ENCODE measurements at places on chromosomes 12 and 14.

GRCh38 chr12:30138483-30138882 is 354.7 kb upstream of the TMTC1 start:
- no peak for DNase-seq

GRCh38 chr14:99562856-99563748 is 40.9 kb downstream of the CCDC85C start:
- peak; percentile 86 for DNase-seq

GRCh38 chr12:65511134-65511834 is 232.8 kb downstream of the MSRB3 start:
- peak; percentile 69 for DNase-seq

DNA sequence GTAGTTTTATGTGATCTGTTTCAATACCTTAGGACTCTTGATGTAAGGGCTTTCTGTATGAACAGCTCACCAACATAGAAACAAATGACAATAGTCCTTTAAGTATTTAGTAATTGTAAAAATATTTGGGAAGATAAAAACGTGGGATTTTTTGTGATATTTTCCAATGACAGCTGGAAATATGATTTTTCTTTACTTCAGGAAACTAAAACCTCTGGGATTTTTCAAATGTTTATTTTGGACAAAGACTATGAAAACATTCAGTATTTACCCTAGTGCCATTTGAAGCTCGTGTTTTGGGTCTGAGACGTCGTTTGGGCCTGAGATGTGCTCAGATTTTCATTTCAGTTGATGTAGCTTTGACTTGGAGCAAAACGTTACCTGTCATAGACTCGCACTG is 240.0 kb downstream of the BMP4 start:
- no peak for DNase-seq

GRCh38 chr12:97638739-97639138 is 176.1 kb downstream of the RMST start:
- no peak for DNase-seq

- DNase-seq: no peak
Observed at GRCh38 chr14:93544212-93544611, 113.5 kb downstream of the UNC79 start.

DNA sequence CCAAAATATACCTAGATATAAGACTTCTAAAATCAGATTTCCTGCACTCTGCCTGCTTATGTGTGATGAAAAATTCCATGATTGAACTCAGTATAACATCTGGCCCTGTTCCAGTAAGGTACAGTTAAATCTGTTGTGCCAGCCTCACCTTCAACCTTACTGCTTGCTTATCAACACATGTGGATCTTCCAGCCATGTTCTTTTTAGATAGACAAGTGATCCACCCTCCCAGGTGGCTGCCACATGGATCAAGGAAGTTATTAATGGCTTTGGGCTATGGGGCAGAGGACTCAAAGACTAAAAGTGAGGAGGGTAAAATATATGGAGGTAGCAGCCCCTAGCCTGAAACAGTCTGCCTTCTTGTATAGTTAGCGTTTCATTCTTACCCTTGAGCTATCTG is 25.3 kb upstream of the MAGOHB start:
- no peak for DNase-seq

DNA sequence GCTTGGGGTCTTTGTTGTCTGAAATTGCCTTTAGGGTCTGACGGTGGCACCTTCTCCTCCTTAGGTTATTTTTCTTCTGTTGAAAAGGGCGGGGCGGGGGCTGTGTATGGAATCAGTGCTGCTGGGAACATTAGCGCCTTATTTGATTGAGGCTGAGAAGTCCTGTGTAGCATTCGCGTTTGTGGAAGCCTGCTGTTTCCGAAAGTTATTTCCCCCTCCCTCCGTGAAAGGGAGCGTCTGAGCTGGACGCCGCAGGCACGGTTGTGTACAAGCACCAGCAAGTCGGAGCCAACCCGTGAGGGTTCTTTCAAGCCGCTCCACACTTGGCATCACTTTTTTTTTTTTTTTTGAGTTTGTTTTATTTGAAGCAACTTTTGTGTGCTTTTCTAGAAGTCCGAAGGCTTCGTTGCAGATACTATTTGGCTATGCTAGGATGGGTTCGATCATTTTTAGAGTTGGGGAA is 1.1 kb downstream of the SYNE2 start:
- peak; percentile 21 for DNase-seq

- DNase-seq: no peak
Observed at GRCh38 chr14:72990171-72990570, 36.7 kb downstream of the ZFYVE1 start.

- DNase-seq: peak; percentile 2
Observed at GRCh38 chr12:7512553-7512952, 9.0 kb upstream of the CD163 start.

DNA sequence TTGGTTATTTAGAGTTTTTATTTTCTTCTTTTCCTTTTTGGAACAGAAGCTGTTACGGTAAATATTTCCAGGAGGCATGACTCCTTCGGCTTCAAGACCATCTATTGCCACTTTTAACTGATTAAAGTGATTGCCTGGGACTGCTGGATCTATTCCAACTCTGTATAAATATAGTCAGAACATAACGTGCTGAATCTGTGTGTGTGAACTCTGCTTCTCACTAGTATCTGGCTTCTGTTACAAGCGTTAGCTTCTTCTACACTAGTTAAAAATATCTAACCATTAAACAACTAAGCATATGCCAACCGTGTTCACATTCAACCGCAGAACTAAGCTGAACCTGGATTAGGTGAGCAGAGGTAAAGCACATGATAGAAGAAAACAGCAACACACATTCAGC is 49.0 kb downstream of the TMTC1 start:
- no peak for DNase-seq

DNA sequence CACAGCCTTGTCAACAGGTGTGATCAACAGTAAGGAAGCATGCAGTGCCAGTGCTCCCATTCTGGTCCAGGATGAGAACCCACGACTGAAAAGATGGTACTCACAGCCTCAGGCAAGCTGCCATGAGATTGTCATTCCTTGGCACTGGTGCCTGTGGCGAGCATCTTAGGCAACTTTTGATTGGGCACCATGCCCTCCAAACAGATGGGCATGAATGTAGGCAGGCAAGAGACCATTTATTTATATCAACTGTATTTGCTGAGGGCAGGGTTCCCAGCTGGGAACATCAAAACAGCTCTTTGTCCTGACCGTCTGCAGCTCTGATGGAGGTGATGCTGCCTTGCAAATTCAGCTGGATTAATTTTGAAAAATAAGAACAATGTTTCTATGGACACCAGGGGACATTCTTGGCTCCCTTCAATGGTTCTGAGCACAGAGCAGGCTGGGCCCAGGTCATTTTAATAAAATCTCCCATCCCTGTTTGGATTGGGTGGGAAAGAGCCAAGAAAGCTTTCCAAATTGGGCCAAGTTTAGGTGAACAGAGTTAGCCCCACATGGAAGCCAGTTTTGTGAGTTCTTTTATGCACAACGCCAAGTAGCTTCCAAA is 522.5 kb downstream of the RMST start:
- peak; percentile 13 for DNase-seq

GRCh38 chr12:90978117-90978770 is 23.3 kb upstream of the CCER1 start:
- DNase-seq: peak; percentile 54

DNA sequence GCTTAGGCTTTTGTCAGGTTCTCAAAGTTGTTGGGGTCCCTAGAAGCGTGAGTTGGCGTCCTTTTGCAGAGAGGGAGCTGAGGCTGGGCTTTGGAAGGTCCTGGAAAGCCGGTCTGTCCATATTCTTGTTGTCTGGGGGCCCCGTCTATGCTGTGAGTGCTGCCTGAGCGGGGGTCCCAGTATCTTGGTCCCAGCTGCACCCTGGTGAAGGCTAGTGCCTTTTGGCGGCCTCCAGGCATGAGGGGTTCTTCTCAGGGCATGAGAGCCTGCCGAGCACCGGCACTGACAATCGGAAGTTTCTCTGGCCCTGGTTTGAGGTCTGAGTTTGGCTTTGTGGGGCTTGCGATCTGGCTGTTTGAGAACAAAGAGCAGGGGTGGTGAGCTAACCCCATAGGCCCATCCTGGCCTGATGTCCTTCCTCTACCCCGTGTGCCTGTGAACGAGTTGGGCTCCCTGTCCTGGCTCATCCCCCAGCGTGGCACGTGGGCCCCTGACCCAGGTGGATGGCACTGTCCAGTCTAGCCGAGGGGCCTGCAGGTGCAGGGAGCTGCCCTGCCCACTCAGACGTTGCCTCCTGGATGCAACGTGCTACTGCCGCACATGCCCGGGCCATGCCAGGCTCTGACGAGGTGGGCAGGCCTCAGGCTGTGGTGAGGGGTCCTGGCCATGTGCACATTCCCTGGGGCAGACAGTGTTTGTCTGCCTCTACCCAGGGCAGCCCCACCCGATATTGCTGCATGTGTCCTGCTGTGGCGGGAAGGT is 3.9 kb downstream of the CEP170B start:
- DNase-seq: no peak

GRCh38 chr14:64005822-64006221 is 153.0 kb downstream of the SYNE2 start:
- DNase-seq: no peak

DNA sequence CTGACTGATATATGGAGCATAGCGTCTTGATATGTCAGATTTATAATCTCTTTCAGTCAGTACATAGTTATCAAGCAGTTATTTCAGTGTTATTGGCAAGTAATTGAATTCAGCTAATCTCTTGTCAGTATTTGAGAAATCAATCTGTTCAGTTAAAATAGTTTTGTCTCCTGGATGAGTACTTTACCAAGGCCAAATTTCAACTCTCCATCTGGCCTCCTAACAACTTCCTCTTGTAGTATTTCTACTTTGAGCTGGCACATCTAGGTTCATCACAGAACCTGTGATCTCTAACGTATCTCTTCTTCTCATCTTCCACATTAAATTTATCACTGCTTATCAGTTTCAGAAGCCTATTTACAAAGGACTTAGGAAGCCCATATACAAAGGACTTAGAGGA is 690.5 kb downstream of the C12orf50 start:
- DNase-seq: peak; percentile 23

DNA sequence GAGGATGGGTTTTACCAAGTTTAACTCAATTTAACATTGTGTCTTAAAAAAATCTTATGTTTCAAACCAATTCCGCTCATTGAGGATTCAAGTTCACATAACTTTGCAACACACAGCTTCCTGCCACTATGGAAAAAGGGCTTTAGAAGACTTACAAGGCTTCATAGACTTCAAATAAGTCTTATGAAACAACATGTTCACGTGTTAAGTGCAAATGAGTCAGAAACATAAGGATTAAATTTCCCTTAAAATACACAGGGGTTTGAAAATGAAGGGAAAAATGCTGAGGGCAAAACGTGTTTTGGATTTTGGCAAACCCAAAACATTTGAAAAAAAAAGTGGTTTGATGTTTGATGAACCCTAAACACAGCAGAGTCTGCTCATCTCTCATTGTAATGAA is 364.8 kb downstream of the BMP4 start:
- no peak for DNase-seq

DNA sequence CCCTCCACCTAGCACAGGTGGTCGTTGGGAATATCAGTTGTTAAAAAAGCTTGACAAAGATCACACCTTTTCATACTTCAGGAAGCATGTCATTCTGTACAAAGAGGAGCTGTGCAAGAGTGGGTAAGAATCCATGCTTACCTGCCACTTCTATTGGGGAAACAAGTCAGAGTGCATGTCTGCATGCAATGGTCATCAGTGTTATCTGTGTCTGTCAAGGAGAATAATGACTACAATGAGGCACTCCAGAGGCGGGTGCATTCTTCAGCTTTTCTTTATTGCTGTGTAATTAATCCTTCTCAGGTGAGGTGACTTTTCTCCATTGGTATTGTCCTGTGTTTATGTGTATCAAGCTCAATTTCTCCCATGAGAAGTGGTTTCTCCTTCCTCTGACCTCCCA is 24.4 kb downstream of the KCNA5 start:
- no peak for DNase-seq

DNA sequence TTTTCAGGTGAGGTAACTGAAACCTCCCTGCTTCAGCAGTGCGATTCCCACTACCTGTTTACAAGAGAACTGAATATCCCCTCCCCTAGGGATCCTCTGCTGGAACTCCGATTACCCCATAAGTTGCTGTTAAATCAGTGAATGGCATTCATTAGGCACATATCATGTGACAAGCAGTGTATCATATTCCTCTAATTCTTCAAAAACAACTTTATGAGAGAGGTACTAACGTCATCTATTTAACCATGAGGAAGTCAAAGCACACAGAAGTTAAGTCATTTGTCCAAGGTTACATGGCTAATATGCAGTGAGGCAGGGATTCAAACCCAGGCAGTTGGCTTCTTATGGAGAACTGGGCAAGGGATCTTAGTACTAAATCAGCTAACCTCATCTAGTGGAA is 43.9 kb upstream of the PCED1B start:
- no peak for DNase-seq

- no peak for DNase-seq
Observed at GRCh38 chr14:104803280-104803911, 2.5 kb downstream of the ZBTB42 start.

GRCh38 chr12:51922762-51923505 is 15.6 kb downstream of the ACVRL1 start:
- DNase-seq: peak; percentile 66

- DNase-seq: no peak
Observed at GRCh38 chr12:69000074-69000473, 67.1 kb upstream of the CPM start.

- no peak for DNase-seq
Observed at GRCh38 chr12:117685110-117685926, 283.5 kb downstream of the KSR2 start.

DNA sequence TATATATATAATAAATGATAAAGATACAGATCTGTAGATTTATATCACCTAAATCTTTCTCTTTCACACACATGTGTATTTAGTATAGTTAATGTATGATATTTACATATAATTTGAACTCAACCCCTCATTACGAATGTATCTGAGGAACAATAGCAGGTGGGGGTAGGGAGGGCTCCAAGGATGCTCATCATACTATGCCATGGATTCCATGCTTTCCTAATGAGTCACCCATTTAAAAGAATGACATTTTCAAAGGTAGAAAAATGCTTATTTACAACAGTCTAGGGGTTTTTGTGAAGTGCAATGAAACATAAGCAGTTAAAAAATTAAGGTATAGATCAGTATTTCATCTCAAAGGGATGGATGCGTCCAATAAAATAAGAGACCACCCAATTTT is 181.6 kb downstream of the SOX5 start:
- no peak for DNase-seq

GRCh38 chr12:128439796-128440195 is 172.8 kb downstream of the TMEM132C start:
- DNase-seq: no peak

GRCh38 chr12:47270782-47271664 is 191.3 kb upstream of the AMIGO2 start:
- DNase-seq: no peak

DNA sequence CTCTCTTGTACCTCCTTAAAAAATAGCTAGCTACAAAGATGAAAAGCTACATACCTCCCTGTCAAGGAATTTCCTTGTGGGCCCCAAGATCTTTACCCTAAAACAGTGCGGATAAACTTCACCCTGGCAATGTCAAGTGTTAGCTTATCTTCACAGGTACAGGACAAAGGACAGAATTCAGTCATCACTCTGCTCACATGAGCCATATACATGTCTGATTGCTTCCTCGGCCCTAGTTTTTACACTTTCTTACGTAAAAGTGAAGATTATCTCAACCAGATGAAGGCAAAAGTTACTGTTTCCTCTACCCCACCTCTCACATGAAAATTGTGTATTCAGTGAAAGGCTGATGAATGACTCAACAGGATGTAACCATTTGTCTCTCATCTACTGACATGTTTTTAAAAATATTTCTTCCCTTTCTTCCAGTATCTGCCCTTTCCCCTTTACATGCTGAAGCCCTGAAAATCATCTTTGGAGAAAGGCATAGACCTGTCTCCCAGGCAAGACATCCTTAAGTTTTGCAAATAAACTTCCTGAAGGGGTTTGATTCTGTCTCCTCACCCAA is 890.1 kb downstream of the GALC start:
- DNase-seq: no peak

All from Ammon's horn (tissue), 1 donor.